ENCODE measurements at places on chromosomes 13 and 19.

- no peak for DNase-seq
Measured at GRCh38 chr13:37065890-37066526, 6.5 kb upstream of the SUPT20H start.

DNA sequence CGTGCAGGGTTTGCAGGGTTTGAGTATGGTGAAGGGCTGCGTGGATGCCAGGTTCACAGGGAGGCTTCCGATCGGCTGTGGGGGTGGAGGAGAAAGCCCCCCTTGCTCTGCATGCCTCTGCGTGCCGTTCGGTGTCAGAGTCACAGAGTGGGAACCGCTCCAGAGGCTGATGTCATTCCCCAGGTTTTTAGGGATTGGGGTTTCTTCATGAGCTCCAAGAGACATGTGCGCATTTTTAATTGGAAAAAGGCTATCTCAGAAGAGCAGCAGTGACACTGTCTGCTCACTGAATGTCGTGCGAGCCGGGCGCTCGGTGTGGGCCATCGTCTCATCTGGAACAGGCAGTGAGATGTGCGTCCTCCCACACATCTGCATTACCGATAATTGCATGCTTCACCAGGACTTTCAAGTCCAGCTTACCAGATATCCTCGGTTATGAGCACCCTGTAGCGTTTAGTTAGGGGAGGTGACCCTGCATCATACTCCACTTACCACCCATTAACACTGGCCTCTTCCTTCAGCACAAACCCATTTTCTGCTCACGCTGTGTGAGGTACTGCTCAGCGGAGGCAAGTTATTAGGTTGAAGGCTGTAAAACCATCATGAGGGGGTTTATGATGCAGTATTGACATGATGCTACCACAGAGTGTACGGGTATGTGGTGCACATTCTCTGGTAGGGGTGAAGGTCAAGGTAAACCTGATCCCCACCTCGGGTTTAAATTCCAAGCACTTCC, 1.7 kb downstream of the MCF2L start:
- DNase-seq: no peak

DNA sequence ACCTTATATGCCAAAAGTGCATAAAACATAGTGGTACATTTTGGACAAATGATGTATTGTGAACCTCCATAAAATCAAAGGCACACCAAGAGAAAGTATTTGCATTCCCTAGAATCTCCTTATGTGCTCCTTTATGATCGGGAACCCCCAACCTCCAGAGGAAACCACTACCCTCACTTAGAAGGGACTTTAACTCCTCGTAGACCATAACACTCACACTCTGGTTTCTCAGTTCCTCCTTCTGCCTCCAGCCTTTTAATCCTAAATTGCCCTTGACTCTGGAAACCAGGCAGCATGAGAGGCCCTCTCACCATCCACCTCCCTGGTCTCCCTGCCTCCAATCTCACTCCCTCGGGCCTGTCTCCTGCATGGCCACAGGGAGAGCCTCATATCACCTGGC, 9.8 kb upstream of the KCNN4 start:
- DNase-seq: no peak

- no peak for DNase-seq
Measured at GRCh38 chr19:12959481-12959880, 2.5 kb upstream of the GADD45GIP1 start.

GRCh38 chr19:383040-383439, 25.9 kb downstream of the C2CD4C start:
- DNase-seq: no peak

DNA sequence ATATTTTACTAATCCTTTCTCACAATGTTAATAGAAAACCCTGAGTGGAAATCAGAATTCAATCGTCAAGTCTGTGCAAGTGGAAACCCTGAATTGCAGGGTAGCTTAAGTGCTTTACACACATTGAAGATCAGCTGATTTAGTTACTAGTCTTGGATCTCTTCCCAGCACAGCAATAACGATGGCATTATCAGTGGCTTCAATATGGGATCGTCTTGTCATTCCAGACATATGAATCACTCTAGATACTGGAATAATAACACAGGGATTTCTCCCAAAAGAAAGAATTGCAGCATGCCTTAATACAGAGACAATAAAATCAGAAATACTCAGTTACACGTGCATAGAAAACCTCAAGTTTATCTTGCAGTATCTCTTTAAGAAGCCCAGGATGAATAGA, 12.6 kb upstream of the METTL21C start:
- no peak for DNase-seq

Measured in activated CD4-positive, alpha-beta T cell treated with anti-CD3 and anti-CD28 coated beads, Interleukin-2, amount 50 U/mL, for 1 hour (primary cell).